ENCODE measurements at places on chromosomes 1 and 21.

- no peak for DNase-seq
Measured at GRCh38 chr1:96968541-96968940, 247.0 kb downstream of the PTBP2 start.

DNA sequence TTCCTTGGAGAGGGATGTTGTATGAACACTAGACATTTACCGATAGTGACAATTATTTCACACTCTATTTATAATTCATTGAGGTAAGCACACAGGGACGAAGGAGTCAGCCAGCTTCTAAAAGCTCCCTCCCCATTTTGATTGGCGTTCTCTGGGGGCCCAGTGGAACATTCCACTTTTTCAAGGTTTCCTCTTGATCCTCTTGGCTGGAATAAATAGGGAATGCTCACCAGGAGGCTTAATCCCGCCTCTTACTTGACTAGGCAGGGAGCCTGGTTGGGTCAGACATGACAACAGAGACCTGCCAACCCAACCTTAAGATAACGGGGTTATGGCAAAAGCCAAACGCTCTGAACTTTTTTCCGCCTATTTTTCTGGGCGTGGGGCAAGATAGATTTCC, 974 bp downstream of the ACTN2 start:
- no peak for DNase-seq

DNA sequence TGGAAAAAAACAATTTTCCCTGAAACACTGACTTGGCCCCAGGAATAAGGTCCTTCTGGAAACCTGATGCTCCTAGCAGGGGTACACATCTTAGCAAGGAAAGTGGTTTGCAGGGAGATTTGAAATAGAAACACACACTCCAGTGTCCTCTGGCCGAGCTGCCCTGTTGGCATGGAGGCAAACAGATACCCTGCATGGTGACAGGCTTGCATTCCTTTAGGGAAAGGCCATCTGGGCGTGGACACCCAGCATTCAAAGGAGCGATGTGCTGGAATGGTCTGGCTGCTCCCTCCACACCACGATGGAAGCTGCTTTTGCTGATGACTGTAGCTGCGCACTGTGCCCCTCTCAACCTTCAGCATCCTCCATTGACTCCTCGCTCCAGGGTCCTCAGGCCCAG, 41.5 kb upstream of the BCAR3 start:
- DNase-seq, result no peak

GRCh38 chr21:32842146-32842545, 70.6 kb upstream of the PAXBP1 start:
- no peak for DNase-seq

- no peak for DNase-seq
Measured at GRCh38 chr1:85585799-85586198, 5.2 kb downstream of the CCN1 start.

DNA sequence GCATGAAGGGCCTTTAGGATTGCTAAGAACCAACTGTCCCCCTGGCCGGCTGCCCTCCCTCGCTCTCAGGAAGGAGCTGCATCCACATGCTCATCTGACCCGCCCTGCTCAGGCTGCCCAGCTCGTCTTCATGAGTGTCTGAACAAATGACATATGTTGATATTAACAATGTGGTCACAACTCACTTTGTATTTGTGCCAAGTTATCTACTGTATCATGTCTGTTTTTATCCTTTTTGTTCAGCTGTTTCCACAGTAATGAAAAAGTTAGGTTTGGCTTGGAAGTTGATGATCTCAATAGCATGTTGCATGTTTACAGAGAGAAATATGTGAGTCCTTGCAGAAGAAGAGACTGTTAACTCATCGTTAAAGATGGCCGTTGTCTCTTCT, 75.1 kb downstream of the PHTF1 start:
- DNase-seq, result no peak

GRCh38 chr1:14639291-14640050, 41.0 kb downstream of the KAZN start:
- DNase-seq, result no peak

- DNase-seq, result no peak
Measured at GRCh38 chr1:169548282-169548681, 38.0 kb downstream of the F5 start.

DNA sequence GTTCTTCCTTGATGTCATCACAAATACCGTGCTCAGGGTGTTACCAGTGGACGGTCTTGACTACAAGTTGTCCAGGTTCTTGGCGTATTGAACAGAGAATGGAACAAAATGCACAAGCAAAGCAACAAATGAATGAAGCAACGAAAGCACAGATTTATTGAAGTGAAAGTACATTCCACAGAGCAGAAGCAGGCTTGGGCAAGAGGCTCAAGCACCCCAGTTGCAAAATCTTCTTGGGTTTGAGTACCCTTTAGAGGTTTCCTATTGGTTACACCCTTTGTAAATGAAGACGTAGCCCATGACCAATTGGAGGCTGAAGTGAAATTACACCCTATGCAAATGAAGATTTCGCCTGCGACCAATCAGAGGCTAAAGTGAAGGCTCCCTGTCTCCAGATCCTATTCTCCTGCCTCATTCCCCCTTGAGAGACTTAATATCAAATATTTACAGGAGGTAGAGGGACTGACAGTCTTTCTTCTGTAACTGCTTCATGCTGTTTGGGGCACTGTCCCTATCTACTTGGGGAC, 38.3 kb downstream of the YY1AP1 start:
- no peak for DNase-seq

- no peak for DNase-seq
Measured at GRCh38 chr21:42544544-42544943, 30.9 kb downstream of the SLC37A1 start.

GRCh38 chr1:40038697-40039096, 1.8 kb upstream of the CAP1 start:
- no peak for DNase-seq

DNA sequence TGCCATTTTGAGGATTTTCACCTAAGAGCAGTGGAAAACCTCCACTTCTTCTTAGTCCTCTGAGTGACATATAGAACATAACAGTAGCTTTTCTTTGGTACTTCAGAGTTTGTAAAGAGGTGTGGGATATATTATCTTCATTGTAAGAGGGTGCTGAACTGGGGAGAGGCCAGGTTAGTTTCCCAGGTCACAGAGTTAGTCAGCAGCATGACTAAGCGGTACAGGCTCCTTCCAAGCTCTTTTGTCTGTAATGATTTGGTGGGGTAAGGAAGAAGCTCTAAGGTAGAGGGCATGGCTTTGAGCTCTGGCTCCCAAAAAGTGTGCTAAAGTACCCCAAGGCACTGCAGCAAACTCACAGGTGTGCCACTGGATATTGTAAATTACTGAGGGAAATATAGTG, 325.0 kb upstream of the PLXNA2 start:
- no peak for DNase-seq

GRCh38 chr1:111988743-111989453, 570 bp downstream of the KCND3 start:
- no peak for DNase-seq

DNA sequence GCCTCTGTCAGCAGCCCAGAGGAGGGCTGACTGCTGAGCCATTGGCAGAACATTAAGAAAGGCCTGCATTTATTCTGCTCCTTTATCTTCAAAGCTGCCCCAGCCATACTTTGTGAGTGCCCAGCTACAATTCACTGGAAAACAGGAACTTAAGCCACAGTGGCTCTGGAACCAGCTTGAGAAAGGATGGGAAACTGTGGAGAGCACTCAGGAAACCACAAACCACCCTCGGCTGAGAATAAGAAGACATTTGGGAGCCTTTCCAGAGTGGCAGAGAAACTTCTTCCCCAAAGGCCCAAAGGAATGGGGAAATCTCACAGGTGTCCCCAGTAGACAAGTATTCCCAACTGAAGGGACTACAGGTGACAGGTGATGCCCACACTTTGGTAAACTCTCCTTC, 1.8 kb downstream of the LAMB3 start:
- no peak for DNase-seq

- DNase-seq, result no peak
Measured at GRCh38 chr1:230251644-230252191, 174.4 kb downstream of the PGBD5 start.

- no peak for DNase-seq
Measured at GRCh38 chr1:26367441-26367840, 5.1 kb downstream of the ZNF683 start.

GRCh38 chr21:30434033-30434631, 4.1 kb downstream of the KRTAP13-4 start:
- no peak for DNase-seq

GRCh38 chr21:45972716-45973474, 8.7 kb upstream of the COL6A1 start:
- DNase-seq, result no peak

DNA sequence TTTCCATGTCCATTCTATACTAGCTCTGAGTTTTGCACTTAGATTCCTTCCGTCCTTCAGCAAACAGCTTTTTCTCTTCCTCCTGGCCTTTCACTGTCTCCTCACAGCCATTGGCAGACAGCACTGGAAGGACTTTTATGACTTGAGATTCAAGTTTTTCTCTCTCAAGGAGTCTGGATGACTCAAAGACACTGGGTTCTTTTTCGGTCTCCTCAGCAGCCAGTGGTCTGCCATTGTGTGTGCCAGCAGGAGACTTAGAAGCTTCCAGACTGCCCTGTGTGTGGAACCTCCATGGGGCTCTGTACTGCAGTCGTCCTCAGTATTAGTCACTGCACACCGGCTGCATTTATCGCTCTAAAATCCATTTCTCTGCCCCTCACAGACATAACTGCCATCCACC, 30.5 kb downstream of the NTNG1 start:
- no peak for DNase-seq

DNA sequence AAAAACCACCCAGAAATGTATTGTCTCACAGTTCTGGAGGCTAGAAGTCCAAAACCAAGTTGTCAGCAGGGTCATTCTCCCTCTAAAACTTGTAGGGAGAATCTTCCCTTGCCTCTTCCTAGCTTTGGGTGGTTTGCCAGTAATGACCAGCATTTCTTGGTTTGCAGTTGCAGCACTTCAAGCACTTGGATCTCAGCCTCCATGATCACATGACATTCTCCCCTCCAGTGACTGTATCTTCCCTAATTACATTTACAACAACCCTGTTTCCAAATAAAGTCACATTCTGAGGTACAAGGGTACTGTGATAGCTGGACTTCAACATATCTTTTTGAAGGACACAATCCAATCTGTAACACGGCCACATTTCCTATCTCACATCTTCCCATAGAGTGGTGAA, 37.2 kb downstream of the EVI5 start:
- no peak for DNase-seq

DNA sequence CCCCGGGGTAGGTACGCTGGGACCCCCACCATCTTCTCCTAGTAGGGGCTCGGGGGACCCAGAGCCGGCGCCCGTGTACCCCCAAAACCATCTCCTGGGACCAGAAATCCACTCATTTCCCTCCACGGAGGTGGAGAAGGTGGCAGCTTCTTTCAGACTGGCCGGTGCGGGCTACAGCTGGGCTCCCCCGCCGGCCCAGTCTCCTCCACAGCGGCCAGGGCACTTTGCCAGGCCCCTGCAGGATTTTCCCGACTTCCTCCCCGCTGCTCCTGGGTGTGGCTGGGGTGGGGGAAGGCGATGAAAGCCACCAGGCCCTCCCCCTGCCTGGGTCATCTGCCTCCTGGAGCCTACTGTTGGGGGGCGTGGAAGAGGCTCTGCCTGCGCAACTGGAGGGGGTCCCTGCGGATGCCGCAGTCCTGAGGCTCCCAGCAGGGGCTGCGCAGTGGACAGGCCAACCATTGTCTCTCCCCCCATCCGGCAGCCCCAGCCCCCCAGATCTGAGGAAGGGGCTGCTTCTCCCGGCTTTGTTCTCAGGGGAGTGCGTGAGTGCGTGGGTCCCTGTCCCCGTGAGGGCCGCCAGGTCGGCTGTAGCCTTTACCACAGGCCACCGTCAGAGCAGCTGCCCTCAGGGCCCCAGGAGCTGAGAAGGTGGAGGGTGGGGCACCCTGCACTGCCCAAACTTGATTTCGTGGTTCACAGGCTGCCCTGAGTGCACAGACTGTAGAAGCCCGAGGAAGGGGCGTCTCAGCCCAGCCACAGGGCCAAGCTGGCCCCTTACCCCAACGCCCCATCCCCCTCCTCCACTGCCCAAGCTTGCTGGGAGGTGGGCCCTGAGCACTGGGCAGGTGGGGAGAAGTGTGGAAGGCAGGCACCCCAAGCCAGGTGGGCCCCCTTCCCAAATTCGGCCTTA, 1.3 kb downstream of the AGRN start:
- no peak for DNase-seq

DNA sequence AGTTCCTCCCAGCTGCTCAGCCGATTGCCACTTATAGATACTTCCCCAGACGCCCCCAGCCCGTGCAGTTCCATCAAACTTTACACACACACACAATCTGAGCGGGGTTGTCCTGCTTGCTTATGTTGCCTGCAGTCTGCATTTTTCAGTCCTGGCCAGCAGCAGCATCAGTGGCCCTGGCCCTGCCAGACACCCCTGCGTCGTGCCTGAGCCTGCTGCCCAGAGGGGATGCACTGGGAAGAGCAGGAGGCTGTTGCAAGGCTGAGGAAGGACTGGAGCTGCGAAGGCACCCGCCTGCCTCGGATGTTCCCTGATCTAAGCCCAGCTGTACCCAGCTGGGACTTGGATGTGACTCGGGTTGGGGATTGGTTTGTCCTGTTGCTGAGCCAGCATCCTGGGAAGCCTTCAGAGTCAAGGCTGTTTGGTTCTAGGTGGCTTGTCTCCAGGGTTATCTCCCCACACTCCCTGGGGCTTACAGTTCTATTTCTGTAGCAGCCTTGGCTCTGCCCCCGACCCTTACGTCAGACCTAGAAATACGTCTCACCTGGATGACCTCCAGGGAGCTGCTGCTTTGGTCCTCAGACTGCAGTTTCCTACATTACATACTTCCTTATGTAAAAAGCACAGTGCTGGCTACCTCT, 42.3 kb downstream of the MAN1C1 start:
- DNase-seq, result no peak

DNA sequence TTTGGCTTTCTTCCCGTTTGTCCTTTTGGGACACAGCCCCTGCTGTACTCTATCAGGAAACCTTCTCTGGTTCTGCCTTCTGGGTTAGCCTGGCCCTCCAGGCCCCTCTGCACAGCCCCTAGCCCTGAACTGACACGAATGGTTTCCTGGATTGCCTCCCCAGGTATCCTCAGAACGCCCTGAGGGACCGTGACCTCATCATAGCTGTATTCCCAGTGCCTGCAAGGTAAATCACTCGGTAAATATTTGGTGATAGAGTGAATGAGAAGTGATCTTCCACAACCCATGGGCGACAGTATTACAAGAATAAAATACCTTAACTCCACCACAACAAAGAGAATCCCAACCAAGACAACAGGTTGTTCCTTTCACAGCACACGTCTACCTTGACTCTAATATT, 637.2 kb downstream of the SMYD3 start:
- DNase-seq, result no peak

DNA sequence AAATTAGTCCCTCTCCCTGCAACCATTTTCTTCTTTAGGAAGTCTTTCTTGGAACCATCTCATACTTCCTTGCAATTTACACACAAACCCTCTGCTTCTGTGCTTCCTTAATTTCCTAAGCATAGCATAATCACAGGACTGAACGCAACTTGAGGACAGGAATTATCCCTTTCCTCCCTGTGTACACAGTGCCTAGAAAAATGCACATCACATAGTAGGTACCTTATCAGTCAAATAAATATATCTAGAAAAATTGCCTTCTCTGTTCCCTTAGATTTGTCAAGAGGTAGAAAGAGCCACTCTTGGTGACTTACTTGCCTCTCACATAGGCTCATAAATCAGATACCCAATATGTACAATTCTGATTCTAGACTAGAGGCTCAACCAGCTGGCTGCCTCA, 4.9 kb downstream of the ASPM start:
- DNase-seq, result no peak

GRCh38 chr1:152035539-152036266, 1.1 kb downstream of the S100A11 start:
- DNase-seq, result no peak

- no peak for DNase-seq
Measured at GRCh38 chr1:116020668-116021272, 44.5 kb downstream of the SLC22A15 start.

All from T-helper 22 cell (primary cell).